T-helper 9 cell (primary cell): ENCODE measurements at places on chromosomes 6 and 20.

- no peak for DNase-seq
These were observed 766 bp upstream of the NUS1 start for GRCh38 chr6:117674503-117674902.

GRCh38 chr6:164694386-164694785 is 615.0 kb downstream of the C6orf118 start:
- no peak for DNase-seq

- DNase-seq = no peak
These were observed 229.6 kb downstream of the SAMD5 start for GRCh38 chr6:147738099-147738498.

DNA sequence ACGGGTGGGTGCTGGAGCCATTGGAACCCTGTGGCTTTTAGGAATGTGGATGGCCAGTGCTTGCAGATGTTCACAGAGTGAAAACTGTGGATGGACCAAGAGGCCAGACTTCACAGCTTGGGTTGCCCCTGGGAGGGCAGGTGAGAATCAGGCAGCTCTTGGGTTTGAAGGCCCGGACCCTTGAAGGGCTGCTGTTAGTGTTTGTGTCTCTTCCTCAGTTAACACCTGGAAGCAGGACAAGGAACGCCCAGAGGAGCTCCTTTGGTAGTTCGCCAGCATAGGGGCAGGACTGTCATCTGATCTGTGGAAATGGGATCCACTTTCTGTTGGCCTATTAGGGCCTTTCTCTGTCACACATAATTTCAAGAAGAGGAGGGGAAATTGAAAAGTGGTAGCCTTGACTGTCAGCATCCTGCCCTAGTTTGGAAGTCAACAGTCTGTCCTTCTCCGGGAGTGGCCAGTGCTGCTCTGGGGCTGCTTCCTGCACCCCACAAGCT is 43.6 kb downstream of the RIOK1 start:
- DNase-seq = no peak

- DNase-seq = no peak
These were observed 14.7 kb downstream of the CLDN20 start for GRCh38 chr6:155278319-155279049.

DNA sequence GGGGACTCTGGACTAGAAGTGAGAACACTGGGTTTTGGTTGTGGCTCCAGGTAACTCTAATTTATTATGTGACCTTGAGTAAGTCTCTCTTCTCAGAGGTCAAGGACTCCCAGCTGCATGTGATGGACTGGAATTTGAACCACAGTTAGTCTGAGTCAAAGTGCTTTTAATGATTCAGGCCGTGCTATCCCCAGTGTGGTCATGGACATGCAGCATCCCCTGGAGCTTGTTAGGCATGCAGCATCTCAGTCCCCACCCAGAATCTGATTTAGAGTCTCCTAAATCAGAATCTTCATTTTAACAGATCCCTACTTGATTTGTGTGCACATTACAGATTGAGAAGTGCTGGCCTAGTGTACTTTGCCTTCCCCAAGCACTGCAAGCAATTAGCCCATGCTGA is 74.2 kb downstream of the TOX2 start:
- DNase-seq = no peak

DNA sequence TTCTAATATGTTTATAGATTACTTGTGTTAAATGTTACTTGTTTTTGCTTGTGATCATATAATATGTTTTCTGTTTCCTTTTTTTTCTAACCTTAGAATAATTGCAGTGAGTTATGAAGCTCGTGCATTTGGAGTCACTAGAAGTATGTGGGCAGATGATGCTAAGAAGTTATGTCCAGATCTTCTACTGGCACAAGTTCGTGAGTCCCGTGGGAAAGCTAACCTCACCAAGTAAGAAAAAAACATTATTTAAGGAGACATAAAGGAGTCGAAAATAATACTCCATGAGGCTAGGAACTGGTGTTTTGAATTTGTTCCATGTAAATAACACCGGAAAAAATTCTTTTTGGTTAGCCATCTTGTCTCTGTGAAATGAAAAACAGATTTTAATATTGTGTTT is 6.9 kb downstream of the POLH start:
- no peak for DNase-seq

DNA sequence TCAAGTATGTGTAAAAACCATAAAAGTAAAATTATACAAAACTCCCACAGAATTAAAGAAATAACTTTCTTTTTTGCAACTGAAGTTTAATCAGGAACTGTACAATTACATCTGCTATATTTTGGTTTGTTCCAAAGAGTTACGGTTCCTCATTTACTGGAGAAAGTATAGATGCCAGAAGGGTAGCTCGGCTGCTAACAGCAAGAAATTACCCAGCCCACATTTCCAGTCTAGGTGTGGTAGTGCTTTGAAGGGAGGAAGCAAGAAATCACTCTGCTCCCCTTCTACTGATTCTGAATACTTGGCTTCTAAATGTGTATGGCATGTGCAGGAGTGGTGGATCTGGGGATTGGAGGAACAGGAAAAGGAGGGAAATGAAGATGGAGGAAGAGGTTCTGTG is 441.3 kb downstream of the CDC5L start:
- DNase-seq = no peak

DNA sequence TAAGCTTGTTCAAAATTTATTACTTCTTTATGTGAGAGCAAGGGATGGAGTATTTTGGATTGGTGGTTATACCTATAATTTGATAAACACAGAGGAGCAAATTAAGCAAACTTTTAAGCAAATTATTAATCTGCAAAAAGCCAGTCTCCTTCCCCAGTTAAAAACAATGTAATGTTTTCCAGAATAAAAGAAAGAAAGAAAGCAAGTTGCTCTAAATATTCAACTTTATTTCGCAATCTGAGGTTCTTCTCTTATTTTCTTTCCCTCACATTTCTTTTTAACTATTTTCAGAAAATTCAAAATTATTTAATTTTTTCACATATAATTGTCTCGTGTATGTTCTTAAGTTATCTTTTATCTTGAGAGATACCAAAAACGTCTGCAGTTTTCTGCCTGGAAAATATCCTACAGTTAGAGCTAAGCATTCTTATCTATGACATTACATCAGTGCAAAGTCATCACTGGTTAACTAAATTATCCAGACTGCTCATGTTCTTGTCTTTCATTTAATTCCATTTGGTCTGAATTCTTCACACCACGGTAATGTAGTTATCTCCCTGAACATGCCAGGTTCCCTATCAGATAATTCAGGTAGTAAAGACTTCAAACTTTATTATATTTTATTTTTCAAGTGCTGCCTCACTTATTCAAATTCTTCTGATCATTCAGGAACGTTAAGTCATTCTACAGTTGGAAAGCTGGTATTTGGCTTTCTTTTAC is 3.3 kb upstream of the CNKSR3 start:
- no peak for DNase-seq

DNA sequence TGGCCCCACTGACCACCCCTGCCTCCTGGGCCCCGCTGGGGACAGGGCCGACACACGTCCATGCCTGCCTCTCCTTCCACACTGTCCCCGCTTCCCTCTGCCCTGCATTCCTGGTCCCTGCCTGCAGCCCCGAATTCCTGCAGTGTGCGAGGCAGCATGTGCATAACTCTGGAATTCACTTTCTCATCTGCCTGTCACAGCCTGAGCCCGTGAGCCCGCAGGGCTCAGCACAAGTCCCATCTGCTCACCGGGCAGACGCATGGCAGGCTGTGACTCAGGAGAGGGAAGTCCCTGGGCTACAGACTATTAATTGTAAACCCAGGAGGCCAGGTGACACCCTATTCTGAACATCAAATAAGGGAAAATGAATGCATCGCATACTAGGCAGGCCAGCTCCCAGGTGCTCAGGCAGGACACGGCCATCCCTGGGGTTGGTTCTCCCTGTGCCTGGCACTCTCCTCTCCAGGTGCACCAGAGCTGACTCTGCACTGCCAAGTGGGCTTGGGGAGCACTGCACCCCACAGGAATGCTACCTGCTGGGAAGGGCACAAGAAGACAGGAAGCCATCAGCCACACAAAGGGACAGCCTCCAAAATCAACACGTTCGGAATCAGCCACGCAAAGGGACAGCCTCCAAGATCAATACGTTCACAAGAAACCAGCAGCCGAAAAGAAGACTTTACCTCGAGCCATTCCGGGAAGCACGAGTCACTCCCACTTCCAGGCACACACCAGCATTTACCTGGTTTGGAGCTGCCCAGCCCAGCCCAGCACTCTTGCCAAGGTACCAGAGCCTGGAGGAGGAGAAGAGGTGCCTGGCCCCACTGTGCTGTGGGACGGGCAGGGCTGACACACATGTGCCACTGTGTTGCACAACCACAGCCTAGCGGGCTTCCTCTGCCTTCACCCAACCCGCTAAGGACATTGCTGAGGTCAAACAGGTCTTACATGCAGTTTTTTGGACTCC is 65.9 kb downstream of the DLL1 start:
- no peak for DNase-seq

DNA sequence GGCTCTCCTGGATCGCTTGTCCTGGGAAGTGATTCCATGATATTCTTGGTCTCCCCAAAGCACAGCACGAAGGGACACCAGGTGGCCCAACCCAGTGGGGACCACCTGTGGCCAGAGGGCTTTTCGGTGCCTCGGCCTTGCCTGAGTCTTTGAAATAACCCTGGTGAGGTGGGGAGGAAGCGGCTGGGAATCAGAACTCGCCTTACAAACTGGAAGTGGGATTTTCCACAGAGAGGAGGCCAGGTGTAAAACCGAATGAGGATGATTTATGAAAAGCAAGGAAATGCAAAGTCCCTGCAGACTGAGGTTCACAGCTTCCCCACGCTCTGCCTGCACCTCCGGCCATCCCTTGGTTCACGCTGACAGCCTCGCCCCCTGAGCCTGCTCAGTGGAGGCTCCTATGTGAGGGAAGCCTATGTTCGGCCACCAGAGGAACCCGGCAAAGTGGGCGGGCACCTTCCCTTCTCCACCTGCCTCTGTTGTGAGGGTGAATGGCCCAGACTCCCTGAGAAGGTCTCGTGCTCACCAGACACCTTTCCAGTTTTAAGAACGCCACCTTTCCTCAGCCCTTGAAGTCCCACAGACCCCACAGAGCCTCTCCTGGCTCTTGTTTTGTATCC is 133.8 kb upstream of the CST7 start:
- no peak for DNase-seq

- no peak for DNase-seq
These were observed 128.5 kb upstream of the SYNDIG1 start for GRCh38 chr20:24340933-24341332.

GRCh38 chr20:31713312-31714273 is 9.1 kb downstream of the BCL2L1 start:
- DNase-seq = no peak

DNA sequence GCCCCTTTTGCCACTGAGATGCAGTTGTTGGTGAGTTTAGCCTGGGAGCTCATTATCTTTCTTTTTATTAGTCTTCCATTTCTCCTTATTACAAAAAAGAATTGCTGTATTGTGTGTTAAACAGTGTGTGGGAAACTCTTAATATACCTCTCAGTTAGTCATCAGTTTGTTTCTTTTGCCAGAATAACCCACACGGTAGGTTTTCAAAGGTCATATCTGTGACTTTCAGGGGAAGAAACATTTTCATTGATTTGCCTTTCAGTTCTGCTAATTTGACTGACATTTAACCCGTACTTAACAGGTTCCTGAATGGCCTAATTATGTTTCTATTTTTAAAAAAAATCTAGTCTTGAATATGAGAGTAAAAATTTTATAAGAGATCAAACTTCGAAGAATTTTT is 145.3 kb downstream of the KHDC1L start:
- no peak for DNase-seq

- DNase-seq = peak; percentile 55
These were observed 3.5 kb upstream of the LTA start for GRCh38 chr6:31568537-31568961.

GRCh38 chr6:158008864-158009113 is 27.1 kb downstream of the SYNJ2 start:
- DNase-seq = no peak

DNA sequence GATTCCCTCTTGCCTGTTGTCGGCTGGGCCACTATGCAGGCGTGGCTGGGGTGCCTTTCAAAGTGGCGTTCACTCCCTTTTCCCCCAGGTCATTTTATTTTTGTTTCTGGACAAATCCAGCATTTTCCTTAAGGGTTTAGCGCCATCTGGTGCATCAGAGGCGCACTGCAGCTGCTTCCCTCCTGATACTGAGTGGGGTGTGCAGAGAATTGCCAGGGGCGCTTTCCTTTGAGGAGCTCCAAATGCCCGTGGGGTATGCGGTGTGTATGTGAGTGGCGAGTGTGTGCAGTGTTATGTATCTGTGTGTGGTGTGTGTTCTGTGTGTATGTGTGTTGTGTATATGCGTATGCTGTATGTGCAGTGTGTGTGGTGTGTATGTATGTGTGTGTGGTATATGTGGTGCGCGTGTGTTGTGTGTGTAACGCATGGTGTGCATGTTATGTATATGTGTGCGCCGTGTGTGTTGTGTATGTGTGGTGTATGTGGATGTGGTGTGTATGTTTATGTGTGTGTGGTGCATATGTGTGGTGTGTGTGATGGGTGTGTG is 100.1 kb upstream of the AGPAT4 start:
- DNase-seq = peak; percentile 61
